NCI-H1694 (cell line): ENCODE measurements at places on chromosomes 1 and 21.

DNA sequence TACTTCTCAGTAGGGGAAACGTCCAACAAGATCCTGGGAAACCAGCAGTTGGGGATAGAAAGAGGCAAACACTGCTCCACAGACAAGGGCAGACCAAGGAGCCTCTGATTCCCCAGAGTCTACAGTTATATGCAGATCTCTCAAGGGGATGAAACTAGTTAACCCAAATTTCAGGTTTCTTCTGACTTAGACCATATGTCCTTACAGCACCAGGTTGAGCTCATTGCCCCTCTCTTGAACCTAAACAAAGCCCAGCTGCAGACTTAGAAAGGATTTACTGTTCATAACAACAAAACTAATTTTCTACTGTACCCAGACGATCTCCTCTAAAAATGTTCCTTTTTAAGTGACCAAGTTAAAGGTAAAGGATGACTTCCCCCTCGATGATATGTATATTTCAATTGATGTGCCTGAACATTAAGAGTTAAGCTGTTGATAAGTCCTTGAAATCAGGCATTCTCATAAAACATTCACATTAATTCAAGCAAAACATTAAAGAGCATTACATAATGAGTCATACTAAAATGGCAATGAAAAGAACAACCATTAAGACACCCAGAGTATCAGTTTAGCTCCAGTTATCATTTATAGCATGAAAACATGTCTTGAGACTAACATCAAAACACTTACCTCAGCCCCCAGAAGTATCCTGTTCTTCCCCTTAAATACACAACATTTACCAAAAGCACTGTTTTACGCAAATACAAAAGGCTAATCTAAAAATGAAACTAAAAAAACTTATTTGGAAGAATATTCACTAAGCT lies 24.1 kb downstream of the SMYD3 start:
- DNase-seq, result no peak

GRCh38 chr1:16451841-16452528 lies 11.5 kb downstream of the NECAP2 start:
- DNase-seq, result no peak

DNA sequence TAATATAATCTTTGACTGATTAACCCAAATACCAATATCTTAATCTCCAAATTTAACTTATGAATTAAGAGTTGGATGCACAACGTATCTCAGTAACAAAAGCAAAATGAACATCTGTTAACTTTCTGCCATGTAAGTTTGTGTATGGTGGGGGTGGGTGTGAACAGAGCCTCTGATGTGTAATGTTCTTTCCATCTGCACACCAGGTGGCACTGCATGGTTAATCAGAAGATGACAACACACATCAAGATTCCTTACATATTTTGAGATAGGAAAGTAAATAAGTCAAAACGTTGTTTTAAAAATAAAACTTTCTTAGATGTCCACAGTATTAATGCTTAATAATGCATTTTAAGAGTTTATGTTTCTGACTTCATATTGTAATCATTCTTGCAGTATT lies 251.9 kb downstream of the DPYD start:
- DNase-seq, result peak; percentile 62

GRCh38 chr1:234553240-234554188 lies 56.5 kb downstream of the IRF2BP2 start:
- no peak for DNase-seq

DNA sequence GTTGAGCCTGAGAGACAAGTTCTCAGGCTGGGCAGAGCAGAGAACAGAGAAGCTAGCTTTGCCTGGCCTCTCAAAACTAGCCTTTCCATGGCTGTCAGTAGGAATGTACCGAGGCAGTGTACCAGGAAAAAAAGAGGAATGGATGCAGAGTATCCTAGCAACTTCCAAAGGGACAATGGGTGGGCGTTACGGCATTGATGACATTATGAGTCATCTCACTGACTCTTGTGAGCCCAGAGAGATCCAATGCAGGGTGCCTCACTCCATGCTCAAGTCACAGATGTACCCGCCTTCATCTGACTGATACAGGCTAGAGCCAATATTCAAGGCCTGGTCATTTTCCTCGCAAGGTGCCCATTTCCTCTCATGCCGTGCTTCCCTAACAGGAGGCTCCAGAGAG lies 51.4 kb upstream of the C8B start:
- DNase-seq, result no peak

- DNase-seq, result no peak
Measured at GRCh38 chr1:234963180-234963903, 165.3 kb downstream of the TOMM20 start.

- no peak for DNase-seq
Measured at GRCh38 chr1:10489291-10490055, 14.7 kb downstream of the PEX14 start.

DNA sequence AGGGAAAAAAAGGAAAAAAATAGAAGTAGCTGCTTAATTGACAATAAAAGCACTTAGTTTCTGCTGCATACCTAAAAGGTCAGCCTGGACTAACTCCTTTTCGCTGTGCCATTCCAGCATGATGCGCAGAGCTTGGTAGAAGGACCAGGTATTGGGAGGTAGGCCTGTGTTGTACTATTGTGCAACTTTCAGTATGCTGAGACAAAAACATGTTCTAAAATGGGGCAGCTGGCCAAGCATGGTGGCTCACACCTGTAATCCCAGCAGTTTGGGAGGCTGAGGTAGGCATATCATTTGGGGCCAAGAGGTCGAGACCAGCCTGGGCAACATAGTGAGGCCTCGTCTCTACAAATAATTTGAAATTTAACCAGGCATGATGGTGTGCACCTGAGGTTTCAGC lies 15.0 kb upstream of the SCCPDH start:
- no peak for DNase-seq
